ENCODE measurements at places on chromosomes 11 and 22. TPM values are rescaled to one million over a fixed set of nuclear protein-coding genes. Genes with fewer than 3 reads are reported as not detected.

Gene TTC28
- total RNA-seq = 1.2 TPM

Gene UPK3A
- not detected for total RNA-seq

Gene GAS2
- total RNA-seq = 2.3 TPM

Gene FHIP1B
- total RNA-seq = 24.3 TPM

Gene TNNI2
- total RNA-seq = not detected

Gene RASD2
- not detected for total RNA-seq

Gene RFPL3
- total RNA-seq = not detected

Gene TMEM179B
- 45.4 TPM for total RNA-seq

Gene MUC6
- not detected for total RNA-seq

All from activated naive CD4-positive, alpha-beta T cell treated with anti-CD3 and anti-CD28 coated beads, Interleukin-2, amount 10 ng/mL, durations not matched to agents 5 hours and 36 hours (primary cell).